ENCODE measurements at places on chromosomes 6 and 20. TPM values are rescaled to one million over a fixed set of nuclear protein-coding genes. Genes with fewer than 3 reads are reported as not detected.

DNA sequence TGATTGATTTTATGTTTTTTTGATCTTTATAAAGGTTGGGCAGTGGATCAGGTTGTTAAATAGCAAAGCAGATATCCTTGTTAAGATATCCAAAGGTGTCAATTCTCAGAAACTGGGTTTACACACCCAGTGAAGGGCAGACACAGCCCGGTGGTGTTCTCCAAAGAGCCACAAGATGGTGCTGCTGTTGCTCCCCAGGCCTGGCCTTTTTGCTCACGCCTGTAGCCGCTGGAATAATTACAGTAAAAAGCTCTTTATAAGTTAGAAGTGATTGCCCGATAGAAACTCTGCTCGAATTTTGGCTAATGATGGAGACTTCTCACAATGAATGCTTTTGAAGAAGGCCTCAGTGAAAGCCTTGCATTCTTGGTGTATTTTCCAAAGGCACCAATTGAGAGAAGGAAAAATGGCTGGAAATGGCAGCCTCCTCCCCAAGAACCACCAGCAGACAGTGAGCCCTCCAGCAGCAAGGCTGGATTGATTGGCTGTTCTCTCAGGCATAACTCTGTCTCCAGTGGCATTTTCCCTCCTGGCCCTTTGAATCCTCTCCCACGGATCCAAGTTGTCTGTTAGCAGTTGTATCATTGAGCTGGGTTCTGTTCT lies 120.5 kb upstream of the CHD6 start:
- H3K4me3 ChIP-seq = no peak overlapping the region
- no peaks in the 10 kb centered on the region for H3K36me3 ChIP-seq
- no peaks in the 10 kb centered on the region for H3K4me1 ChIP-seq
- DNase-seq = no peak
- H3K27ac ChIP-seq = no peak overlapping the region

GRCh38 chr6:33744895-33745546 lies 1.7 kb downstream of the IP6K3 start:
- no peak overlapping the region for H3K4me3 ChIP-seq
- no peak for DNase-seq
- H3K4me1 ChIP-seq = peaks cover 2% of the 10 kb centered on the region
- H3K27ac ChIP-seq = no peak overlapping the region
- peaks cover 14% of the 10 kb centered on the region for H3K27me3 ChIP-seq

SCUBE3 gene
- not detected for total RNA-seq

SLC24A3 gene
- not detected for total RNA-seq

NKX2-4 gene
- total RNA-seq = not detected

Data from activated T-helper 2 cell treated with anti-CD3 and anti-CD28 coated beads, Interferon-gamma antibody, Interleukin-2, Interleukin-4, amounts not matched to agents 10 μg/mL and 5 μg/mL and 100 μg/mL, durations not matched to agents 14 hours and 24 hours and 36 hours (primary cell).